ENCODE measurements at places on chromosomes 1 and 21.
A peak's percentile ranks its signal among the peaks of the same experiment; 100 is the strongest.

GRCh38 chr1:199867601-199868000, 159.9 kb upstream of the NR5A2 start:
- peak; percentile 63 for DNase-seq

- DNase-seq, result no peak
Observed at GRCh38 chr1:165508291-165508690, 35.5 kb upstream of the LRRC52 start.

DNA sequence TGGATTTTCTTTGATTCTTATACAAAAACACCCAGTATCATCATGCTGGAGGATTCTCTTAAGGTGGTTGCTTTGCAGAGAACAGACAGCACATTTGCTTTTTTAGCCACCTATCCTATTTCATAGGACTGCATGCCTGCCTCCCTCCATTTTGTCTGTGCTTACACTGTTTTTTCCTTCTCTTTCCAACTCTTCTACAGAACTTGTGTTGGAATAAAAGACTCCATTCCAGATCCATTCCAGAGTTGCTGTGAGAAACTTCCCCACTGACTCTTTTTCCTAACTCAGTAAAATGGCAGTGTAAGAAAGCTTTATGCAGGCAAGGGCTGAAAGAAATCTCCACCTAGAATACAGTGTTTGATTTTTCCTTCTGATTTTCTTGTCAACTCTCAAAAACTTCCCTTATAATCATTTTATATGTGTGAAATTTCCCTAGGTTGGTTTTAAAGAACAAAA, 5.2 kb upstream of the ARID1A start:
- no peak for DNase-seq

GRCh38 chr21:38467911-38468310, 30.4 kb downstream of the ERG start:
- no peak for DNase-seq

GRCh38 chr1:155513300-155513916, 49.2 kb downstream of the ASH1L start:
- peak; percentile 50 for DNase-seq

- DNase-seq, result no peak
Observed at GRCh38 chr1:216390956-216391355, 32.3 kb downstream of the USH2A start.

DNA sequence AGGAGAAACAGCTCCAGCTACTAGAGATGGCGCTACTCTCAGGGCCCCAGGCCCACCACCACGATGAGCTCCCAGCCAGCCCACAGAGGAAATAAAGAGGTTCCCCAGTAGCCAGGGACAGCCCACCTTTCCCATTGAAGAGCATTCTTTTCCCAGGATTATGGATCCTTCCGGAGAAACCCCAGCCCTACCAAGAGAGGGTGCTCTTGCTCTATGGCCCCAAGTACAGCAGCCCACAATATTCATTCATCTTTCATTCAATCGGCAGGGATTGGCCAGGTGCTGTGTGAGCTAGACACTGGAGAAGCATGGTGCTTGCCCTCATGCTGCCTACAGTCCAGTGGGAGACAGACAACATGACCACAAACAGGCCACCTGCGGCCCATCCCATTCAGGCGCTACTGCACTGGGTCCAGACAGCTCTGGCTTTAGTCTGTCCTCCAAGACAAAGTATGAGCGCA, 29.9 kb downstream of the PMVK start:
- DNase-seq, result no peak

- peak; percentile 87 for DNase-seq
Observed at GRCh38 chr1:8677782-8678181, 139.7 kb downstream of the RERE start.

GRCh38 chr1:27528818-27529703, 39.1 kb upstream of the WASF2 start:
- DNase-seq, result peak; percentile 77

DNA sequence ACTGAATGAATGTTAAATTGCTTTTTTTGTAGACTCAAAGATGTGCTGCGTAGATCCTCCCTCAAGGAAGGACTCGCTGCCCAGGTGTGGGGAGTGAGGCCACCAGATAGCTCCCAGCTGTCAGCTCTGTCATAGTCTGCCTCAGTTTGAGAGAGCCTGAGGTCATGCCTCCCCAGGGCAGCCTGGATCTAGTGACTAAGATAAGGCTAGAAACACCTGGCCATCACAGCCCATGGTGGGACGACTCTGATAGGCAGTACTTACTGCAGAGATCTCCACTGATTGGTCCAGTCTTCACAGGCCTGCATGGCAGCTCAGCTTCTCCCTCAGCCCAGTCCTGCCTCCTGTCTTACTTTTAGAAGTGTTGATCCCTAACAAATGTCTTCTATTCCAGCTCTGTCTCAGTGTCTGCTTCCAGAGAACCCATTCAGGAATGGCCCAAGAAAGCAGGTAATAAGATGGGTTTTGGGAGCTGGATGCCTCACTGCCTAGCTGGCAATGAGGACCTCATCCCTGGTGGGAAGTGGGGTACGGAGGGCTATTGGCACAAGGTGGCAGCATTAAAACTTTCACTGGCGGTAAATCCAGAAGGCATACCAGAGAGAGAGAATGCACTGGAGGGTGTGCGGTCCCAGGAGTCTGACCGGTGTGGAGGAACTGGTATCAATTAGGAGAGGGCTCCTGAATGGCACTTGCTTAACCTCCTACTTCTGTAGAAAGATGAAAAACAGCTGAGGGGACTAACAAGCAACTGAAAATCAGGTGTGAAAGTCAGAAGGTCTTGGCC, 55.3 kb upstream of the GPR37L1 start:
- no peak for DNase-seq

DNA sequence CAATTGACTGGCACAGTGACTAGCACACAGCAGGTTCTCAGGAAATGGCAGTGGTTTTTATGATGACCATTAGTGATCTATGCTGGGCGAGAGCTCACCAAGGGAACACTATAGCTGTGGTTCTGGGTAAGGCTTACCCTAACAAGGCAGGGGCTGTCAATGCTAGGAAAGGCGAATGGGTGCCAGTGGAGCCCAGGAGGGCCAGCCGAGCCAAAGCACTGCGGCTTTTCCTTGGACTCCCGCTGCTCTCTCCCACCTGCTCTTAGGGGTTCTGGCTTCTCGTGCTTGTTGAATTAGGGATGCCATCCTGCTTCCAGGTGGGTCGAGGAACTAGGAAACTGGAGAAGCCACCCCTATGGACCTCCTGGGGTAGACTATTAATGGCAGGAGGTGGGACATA, 10.0 kb upstream of the A3GALT2 start:
- DNase-seq, result no peak

- peak; percentile 97 for DNase-seq
Observed at GRCh38 chr1:153548722-153549688, at the start of gene S100A3. Gene S100A3, minus strand, starts transcription at chr1:153549258. Its CDS starts 773 bp downstream, at chr1:153548485.

DNA sequence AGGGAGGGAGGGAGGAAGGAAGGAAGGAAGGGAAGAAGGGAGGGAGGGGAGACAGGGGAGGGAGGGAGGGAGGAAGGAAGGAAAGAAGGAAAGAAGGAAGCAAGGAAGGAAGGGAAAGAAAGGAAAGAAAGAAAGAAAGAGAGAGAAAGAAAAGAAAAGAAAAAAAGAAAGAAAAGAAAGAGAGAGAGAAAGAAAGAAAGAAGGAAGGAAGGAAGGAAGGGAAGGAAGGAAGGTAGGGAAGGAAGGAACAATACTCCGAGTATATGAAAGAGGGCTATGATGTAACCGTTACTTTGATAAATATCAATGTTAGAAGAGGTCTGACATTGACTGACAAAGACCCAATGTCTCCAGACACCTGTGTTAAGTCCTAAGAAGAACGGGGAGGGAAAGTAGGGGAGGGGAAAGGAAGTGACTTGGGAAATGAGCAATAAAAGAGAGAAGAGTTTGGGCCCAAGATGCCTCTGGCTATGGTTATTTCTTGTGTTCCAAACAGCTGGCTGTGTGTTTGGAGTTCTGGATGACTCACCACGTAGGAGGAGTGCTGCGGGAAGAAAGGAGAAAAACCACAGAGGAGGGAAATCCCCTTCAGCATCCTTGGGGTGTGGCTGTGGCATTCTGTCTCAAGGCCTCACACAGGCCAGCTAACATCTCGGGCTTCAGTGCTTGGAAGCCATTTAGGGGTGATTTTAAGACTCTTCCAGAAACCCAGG, 37.0 kb upstream of the RXRG start:
- peak; percentile 89 for DNase-seq

DNA sequence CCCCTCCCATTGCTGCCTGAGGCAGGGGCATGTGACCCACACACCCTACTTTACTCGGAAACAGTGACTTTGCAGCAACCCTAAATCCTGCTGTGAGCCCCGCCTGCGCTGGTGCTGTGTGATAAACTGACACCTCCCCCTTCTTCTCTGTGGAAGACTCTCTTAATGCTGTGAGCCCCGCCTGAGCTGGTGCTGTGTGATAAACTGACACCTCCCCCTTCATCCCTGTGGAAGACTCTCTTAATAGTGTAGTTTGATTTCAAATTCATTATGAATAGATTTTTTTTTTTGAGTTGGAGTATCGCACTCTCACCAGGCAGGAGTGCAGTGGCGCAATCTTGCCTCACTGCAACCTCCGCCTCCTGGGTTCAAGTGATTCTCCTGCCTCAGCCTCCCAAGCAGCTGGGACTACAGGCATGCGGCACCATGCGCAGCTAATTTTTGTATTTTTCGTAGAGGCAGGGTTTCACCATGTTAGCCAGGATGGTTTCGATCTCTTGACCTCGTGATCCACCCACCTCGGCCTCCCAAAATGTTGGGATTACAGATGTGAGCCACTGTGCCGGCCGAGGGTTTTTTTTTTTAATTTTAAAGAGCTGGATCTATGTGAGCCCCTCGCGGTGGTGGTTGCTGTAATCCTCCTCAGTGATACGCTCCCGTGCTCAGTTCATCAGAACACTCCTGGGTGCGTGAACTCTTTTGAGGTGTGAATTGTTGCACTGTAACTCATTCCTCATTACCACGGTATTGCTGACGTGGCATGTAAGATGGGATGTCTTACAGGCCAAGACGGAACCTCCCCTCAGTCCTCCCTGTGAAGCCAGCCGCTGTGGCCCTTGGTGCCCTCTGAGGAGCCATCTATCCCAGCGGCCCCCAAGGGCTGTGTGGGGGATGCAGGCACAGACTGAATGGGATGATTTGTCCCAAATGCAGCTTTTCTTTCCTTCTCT, 60.3 kb downstream of the GALNT2 start:
- no peak for DNase-seq

All from mesenchymal stem cell (in vitro differentiated cells and primary cell).